Retina (tissue), 1 donor: ENCODE measurements at places on chromosomes 5 and 9.
A peak's percentile ranks its signal among the peaks of the same experiment; 100 is the strongest.

- no peak for DNase-seq
Measured at GRCh38 chr5:78591972-78592700, 56.4 kb downstream of the LHFPL2 start.

DNA sequence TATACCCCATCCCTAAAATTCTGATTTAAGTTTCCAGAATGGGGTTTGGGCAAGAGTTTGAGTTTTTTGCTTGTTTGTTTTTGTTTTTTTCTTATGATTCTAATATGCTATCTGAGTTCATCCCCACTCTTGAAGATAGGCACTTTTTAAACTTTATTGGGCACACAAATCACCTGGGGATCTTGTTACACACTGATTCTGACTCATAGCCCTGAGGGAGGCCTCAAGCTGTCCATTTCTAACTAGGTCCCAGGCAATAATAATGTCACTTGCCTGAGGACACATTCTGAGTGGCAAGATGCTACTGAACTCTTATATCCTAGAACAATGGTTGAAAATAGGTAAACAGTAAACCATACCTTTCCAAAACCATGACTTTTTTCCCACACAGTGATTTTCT is 22.8 kb upstream of the ABLIM3 start:
- no peak for DNase-seq

GRCh38 chr5:5886812-5887486 is 464.5 kb downstream of the ICE1 start:
- no peak for DNase-seq

GRCh38 chr9:35001285-35001677 is 11.7 kb downstream of the DNAJB5 start:
- no peak for DNase-seq

- DNase-seq = no peak
Measured at GRCh38 chr5:158601118-158601517, 498.6 kb downstream of the EBF1 start.

DNA sequence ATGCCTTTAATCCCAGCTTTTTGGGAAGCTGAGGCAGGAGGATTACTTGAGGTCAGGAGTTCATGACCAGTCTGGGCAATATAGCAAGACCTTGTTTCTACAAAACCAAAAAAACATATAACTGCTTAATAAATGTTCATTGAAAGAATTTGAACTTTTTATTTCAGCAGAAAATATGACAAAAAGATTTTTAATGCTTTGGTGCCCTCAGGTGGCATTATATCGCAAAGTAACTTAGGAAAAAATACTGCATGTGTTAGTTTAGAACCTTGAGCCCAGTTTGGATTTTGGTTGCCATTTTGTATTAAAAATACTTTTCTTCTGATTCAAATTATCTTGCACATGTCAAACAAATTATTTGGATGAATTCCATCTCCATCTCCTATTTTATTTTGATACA is 103.2 kb downstream of the GPBP1 start:
- no peak for DNase-seq

DNA sequence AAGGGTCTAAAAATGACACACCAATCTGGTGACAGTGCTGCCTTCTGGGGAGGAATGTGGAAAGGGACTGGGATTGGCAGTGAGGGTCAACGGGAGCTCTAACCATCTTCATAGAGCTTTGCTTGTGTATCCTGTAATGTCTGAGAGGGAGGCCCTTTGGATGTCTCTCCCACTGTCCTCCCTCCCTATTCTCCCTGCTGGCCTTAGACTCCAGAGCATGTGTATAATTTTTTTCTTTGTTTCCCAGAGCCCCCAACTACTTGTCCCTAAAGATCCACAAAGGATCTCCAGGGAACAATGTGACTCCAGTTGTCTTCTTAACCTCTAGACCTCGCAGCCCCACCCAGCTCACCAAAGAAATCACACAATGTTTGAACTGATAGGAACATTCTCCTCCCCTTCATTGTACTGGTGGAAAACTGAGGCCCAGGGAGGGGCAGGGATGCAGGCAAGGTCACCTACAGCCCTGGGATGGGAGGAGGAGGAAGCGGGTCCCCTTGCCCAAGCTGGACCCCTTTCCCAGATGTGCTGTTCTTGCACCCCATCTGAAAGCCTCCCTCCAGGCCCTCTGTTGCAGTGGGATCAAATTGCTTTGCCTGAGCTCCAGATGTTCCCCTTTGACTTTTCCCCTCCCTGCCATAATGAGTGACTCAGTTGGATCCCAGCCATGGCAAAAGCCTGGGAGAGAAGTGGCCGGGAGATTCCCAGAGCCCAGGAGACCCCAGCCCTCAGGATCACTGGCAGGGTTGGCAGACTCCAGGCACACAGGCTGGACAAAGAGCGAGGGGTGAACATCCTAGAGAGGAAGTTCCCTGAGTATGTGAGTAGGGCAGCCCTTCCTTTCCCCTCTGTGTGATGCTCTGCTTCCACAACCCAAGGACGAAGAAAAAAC is 21.8 kb downstream of the SPARC start:
- DNase-seq = no peak

DNA sequence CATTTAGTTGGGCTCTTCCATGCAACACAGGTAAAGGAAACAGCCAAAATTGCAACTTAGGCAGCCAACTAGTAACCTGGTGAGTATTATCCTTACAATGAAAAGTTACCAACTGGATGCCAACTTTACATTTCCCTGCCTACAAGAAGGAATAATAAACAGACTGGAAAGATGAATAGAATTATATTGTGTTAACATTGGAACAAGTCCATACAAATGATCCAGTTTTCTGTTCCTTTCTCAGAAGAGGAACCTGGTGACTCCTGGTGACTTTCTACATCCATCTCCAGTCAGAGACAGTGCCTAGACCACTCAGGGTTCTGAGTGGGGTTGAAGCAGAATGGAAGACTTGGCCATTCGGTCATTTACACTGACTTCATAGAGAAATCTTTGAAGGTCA is 20.6 kb downstream of the MARCHF3 start:
- no peak for DNase-seq

DNA sequence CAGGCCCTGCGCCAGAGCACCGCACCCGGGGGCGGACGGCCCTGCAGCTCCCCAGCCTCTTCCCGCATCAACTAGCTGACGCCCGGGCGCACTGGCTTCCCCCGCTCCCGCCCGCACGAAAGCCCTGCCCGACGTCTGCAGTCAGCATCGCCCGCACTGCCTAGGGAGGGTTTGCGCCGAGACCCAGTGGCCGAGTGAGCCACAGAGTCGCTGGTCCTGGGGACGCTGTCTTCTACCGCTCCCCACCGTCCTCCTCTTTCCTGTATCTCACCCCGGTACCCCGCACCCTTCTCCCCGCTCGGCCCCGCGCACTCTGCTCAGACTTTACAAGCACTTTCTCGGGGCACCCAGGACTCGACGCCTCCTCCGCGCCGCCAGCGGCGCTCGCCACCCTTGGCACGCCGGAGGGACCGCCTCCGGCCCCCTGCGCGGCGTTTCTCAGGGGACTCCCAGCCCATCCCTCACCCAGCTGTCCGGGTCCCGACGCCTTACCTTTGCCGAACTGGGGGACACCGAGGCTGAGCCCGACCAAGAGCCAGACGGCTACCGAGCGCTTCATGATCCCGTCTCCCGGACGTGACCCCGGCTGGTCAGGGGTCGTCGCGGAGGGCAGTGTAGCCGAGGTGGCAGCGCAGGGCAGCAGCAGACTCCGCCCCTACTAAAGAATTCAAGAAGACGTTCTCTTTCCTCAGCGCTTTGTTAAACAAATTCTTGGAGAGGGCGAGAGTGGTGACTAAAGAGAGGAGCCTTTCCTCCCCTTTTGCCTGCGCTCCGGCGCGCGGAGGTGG is 670 bp downstream of the EDIL3 start:
- peak; percentile 87 for DNase-seq

DNA sequence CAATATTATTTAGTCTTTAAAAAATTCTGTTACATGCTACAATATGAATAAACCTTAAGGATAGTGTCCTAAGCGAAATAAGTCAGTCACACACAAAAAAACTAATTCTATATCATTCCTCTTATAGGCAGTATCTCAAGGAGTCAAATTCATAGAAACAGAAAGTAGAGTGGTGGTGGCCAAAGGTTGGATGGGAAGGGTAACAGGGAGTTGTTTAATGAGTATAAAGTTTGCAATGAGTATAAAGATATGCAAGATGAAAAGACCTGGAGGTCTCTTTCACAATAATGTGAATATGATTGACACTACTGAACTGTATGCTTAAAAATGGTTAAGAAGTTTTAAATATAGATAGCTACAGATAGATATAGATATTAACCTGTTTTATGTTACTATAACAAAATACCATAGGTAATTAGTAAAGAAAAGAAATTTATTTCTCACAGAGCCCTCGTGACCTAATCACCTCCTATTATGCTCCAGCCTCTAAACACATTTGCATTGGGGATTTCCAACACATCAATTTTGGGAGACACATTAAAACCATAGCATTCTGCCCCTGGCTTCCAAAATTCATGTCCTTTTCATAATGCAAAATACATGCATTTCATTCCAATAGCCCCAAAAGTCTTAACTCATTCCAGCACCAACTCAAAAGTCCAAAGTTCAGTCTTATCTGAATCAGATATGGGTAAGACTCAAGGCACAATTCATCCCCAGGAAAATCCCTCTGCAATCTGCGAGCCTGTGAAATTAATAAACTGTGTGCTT is 93.6 kb downstream of the ATPSCKMT start:
- DNase-seq = no peak

DNA sequence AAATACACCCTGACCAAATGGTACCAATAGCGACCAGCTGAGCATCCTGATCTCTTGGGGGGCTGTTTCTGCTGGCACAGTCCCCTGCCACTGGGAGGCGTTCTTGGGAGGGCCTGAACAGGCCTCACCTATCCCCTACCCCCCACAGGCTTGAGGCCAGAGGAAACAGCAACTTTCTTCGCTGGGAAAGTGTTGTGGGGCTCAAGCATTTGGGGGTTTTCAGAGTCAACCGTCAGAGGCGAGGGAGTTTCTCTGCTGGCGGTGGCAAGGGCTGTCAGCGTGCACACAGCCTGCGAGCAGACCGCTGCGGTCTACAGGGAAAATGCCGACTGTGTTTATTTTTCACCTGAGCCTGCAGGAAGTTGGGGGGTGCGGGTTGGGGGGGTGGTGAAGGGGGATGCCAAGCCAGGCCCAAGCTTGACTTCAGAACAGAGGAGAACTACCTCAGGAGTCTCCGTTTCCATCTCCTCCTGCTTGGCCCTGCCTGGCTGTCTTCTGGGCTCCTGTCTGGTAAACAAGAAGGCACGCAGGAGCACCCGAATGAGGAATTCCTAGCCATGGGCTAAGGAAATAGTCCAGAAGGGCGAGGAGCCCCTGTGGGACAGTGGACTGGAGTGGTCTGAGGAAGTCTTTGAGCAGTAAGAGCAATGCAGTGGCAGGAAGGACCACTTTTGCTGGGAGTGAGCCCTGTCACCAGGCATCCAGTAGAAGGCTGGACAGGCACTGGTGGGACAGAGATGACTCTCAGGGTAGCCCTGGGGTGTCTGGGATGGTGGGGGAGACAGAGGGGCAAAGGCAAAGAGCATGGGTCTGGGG is 18.1 kb downstream of the TCF7 start:
- no peak for DNase-seq

GRCh38 chr5:135877570-135878155 is 18.0 kb downstream of the IL9 start:
- DNase-seq = peak; percentile 60

DNA sequence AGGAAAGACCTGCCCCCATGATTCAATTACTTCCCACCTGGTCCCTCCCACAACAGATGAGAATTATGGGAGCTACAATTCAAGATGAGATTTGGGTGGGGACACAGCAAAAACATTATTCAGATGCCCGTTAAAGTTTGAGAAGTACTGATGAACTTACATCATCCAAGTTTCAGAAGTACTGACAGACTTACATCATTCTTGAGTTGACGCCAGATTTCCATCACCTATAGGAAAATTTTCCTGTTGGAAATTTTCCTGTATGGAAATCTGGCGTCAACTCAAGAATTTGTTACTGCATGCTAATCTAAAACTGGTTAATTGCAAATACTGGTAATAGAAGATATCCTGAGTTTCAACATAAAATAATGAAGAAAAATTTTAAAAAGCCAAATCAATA is 975.9 kb downstream of the MAT2B start:
- DNase-seq = no peak

DNA sequence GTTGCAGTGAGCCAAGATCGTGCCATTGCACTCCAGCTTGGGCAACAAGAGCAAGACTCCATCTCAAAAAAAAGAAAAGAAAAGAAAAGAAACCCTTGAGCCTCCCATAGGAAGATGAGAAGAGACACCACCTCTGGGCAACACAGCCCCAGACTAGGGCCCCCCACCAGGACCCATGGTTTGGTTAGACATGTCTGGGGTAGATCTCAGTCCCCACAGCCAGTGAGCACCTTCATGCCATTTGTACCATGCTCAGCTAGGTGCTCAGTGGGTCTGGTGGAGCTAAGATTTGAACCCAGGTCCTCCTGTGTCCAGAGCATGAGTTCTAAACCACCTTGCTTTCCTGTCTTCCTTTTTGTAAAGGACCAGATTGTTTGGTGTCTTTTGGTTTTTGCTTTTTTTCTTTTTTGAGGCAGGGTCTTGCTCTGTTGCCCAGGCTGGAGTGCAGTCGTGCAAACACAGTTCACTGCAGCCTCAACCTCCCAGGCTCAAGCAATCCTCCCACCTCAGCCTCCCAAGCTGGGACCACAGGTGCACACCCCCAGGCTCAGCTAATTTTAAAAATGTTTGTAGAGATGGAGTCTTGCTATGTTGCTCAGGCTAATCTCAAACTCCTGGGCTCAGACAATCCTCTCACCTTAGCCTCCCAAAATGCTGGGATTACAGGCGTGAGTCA is 11.7 kb downstream of the OLFML2A start:
- no peak for DNase-seq

DNA sequence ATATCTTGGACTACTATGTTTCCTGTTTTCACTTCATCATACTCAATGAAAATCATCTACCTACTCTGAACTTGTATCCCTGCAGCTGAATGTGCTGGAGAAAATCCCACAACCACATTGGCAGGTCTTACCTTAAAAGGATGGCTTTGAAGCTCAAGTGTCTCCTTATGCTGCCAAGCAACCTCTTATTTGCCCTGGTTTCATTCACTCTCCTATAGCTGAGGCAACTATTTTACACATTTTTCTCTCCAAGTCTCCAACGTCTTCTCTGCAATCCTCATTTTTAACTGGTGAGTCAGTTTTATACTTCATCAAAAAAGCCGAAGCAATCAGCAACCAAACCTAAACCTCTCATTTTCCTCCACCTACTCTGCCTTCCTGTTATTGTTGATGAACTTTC is 49.7 kb downstream of the POU4F3 start:
- no peak for DNase-seq
